Activated CD4-positive, alpha-beta T cell treated with anti-CD3 and anti-CD28 coated beads, Interleukin-2, amount 10 ng/mL, durations not matched to agents 7 days and 5 days (primary cell): ENCODE measurements at places on chromosomes 3 and 15. TPM values are rescaled to one million over a fixed set of nuclear protein-coding genes. Genes with fewer than 3 reads are reported as not detected.
A peak's percentile ranks its signal among the peaks of the same experiment; 100 is the strongest.

DNA sequence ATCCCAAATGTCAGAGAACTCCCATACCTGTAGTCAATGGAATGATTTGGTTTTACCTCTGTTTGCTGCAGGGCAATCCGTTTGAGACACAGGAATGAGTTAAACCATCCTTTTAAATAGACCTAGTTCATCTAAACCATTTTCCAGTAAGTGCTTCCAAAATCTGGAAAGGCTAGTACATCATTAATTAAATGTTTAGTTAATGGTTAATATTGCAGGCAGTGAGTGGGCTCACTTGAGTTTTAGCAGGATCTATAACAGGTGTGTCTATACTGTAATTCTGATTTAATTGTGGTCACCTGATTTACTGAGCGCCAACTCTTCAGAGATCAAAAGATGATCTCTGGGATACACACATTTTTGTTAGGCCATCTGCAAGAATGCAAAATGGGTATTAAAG is 353.9 kb upstream of the ROPN1 start:
- H3K27ac ChIP-seq, result no peak overlapping the region
- H3K27me3 ChIP-seq, result peaks cover 8% of the 10 kb centered on the region
- no peak for DNase-seq
- H3K4me3 ChIP-seq, result no peak overlapping the region
- no peaks in the 10 kb centered on the region for H3K4me1 ChIP-seq

- H3K27me3 ChIP-seq, result no peaks in the 10 kb centered on the region
- no peak overlapping the region for H3K4me3 ChIP-seq
- peaks cover 5% of the 10 kb centered on the region for H3K4me1 ChIP-seq
- no peaks in the 10 kb centered on the region for H3K36me3 ChIP-seq
- DNase-seq, result no peak
These were observed 158.3 kb upstream of the CGNL1 start for GRCh38 chr15:57217778-57218598.

DNA sequence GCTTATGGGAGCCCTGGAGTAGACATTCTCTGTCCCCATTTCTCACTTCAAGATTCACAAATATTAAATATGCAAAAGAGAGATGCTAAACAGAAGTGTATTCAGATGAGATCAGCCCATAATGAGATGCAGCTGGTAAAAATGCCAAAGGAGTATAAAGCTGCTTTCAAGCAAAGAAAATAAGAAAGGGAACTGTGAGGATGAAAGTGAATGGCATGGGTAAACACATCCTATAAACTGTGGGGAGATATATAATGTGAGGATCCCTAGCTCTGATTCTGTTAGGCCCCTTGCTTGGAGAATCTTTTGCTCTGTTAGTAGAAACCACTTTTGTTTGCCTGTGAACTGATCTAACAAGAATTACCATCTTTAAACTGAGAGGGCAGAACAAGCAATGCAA is 396.6 kb downstream of the SOX2 start:
- no peaks in the 10 kb centered on the region for H3K36me3 ChIP-seq
- no peaks in the 10 kb centered on the region for H3K27me3 ChIP-seq
- no peaks in the 10 kb centered on the region for H3K4me1 ChIP-seq
- H3K4me3 ChIP-seq, result no peak overlapping the region
- DNase-seq, result no peak

DNA sequence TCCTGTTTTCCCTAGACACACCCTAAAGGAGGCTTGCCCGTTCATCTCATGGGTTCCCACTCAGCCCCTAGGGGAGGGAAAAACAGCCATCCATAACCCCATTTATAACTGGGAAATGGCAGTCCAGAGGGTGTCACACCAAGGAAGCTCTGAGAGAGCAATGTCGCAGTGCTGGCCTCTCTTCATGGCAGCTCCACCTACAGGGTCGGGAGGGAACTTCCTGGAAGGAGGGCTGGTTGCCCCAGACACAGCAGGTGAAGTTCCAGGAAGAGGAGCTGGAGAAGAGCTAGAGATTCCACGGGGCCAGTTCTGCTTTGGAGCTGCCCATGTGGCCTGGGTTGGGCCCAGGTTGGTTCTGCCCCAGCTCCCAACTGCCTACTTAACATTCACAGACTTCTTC is 22.3 kb upstream of the LINGO1 start:
- H3K4me3 ChIP-seq, result no peak overlapping the region
- no peak for DNase-seq
- no peaks in the 10 kb centered on the region for H3K4me1 ChIP-seq
- H3K36me3 ChIP-seq, result no peaks in the 10 kb centered on the region

- H3K27me3 ChIP-seq, result peaks cover 28% of the 10 kb centered on the region
- H3K36me3 ChIP-seq, result no peaks in the 10 kb centered on the region
- no peak for DNase-seq
- no peaks in the 10 kb centered on the region for H3K4me1 ChIP-seq
- H3K4me3 ChIP-seq, result no peak overlapping the region
These were observed 17.2 kb downstream of the ALPK3 start for GRCh38 chr15:84834229-84834955.

- DNase-seq, result peak; percentile 41
- peaks cover 1% of the 10 kb centered on the region for H3K27me3 ChIP-seq
- no peak overlapping the region for H3K27ac ChIP-seq
- no peaks in the 10 kb centered on the region for H3K4me1 ChIP-seq
These were observed 281.9 kb upstream of the ONECUT1 start for GRCh38 chr15:53072077-53072476.

GRCh38 chr3:119759962-119760361 is 21.9 kb upstream of the NR1I2 start:
- no peak overlapping the region for H3K27ac ChIP-seq
- H3K36me3 ChIP-seq, result no peaks in the 10 kb centered on the region
- peaks cover 48% of the 10 kb centered on the region for H3K27me3 ChIP-seq
- DNase-seq, result no peak

- no peak for DNase-seq
- H3K4me3 ChIP-seq, result no peak overlapping the region
- no peaks in the 10 kb centered on the region for H3K4me1 ChIP-seq
- H3K27ac ChIP-seq, result no peak overlapping the region
- H3K36me3 ChIP-seq, result no peaks in the 10 kb centered on the region
These were observed 63.3 kb downstream of the RPLP1 start for GRCh38 chr15:69515926-69516325.

DNA sequence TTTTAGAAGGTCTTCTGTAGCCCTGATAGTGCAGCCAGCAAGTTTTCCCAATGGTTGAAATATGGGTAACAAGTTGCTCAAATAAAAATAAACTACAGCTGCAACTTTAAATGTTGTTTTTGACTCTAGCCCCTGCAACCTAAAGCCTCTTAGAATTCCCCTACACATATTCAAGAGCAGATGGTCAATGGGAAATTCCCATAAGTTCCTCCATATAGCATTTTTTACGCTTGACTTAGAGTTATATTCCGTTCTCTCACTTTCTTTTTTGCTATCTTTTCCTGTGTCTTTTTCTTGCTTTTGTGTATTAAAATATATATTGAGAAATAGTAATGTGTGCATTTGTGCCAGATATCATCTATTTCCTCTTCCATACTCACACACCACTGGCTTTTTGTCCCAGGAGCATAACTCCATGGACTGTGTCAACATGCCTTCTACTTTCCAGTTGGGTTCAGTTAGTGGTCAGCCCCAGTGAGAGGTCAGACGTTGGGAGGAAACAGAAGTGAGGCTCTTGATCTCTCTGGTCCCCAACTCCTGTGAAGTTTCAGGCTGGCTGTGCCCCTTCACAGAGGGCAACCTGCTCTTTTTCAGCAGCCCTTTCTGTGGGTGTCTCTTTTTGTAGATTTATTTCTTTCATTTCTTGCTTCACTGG is 63.3 kb upstream of the TP63 start:
- H3K27me3 ChIP-seq, result no peaks in the 10 kb centered on the region
- DNase-seq, result no peak
- no peak overlapping the region for H3K27ac ChIP-seq
- H3K4me3 ChIP-seq, result no peak overlapping the region
- H3K36me3 ChIP-seq, result no peaks in the 10 kb centered on the region
- peaks cover 26% of the 10 kb centered on the region for H3K4me1 ChIP-seq

GRCh38 chr3:41167722-41168497 is 31.4 kb upstream of the CTNNB1 start:
- H3K4me1 ChIP-seq, result peaks cover 11% of the 10 kb centered on the region
- no peak overlapping the region for H3K27ac ChIP-seq
- peaks cover 7% of the 10 kb centered on the region for H3K27me3 ChIP-seq
- no peak overlapping the region for H3K4me3 ChIP-seq
- no peaks in the 10 kb centered on the region for H3K36me3 ChIP-seq

DNA sequence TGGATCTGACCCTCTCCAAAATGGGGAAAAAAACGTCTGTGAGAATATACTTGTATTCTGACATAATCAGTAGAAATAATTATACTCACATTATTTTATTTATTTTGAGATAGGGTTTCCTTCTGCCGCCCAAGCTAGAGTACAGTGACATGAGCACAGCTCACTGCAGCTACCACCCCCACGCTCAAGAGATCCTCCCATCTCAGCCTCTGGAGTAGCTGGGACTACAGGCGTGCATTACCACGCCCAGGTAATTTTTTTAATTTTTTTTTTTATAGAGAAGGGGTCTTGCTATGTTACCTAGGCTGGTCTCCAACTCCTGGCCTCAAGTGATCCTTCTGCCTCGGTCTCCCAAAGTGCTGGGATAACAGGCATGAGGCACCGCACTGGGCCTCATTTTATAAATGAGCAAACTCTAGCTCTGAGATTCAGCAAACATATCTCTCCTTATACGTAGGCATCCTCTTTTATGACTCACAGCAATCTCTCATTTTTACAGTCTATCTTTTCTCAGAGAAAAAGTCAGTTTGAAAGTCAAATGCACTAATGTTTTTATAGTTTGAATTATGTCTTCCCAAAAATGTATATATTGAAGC is 989 bp upstream of the VGLL3 start:
- no peak for DNase-seq
- no peaks in the 10 kb centered on the region for H3K4me1 ChIP-seq
- H3K27me3 ChIP-seq, result peaks cover 32% of the 10 kb centered on the region
- no peak overlapping the region for H3K4me3 ChIP-seq

GRCh38 chr3:167450195-167450594 is 23.6 kb downstream of the SERPINI2 start:
- H3K27me3 ChIP-seq, result no peaks in the 10 kb centered on the region
- no peak overlapping the region for H3K27ac ChIP-seq
- DNase-seq, result no peak
- no peaks in the 10 kb centered on the region for H3K4me1 ChIP-seq

DNA sequence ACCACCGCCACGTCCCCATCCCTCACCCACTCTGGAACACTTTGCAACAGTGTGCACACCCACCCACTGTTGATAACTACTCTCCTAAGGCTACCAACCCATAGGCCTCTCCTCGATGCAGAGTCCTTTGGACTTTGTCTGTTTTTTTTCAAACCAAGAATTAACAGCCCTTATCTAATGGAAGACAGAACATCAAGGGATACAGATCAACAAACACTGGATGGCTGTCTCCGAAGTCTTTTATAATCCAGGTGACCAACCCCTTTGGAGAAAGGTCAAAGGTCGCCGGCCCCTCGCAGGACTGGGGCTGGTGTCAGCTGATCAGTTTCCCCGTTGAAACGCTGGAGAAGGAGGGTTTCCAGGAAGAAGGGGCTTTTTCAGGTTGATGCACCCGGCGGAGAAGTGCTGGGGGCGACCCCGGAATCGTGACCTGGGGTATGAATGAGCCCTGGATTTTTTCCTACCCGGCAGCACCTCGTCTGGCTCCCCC is 532 bp downstream of the B4GALT4 start:
- peak overlapping the region; percentile 95 for H3K27ac ChIP-seq
- peak; percentile 33 for DNase-seq
- H3K4me3 ChIP-seq, result peak overlapping the region; percentile 86
- no peaks in the 10 kb centered on the region for H3K27me3 ChIP-seq
- peaks cover 22% of the 10 kb centered on the region for H3K36me3 ChIP-seq

DNA sequence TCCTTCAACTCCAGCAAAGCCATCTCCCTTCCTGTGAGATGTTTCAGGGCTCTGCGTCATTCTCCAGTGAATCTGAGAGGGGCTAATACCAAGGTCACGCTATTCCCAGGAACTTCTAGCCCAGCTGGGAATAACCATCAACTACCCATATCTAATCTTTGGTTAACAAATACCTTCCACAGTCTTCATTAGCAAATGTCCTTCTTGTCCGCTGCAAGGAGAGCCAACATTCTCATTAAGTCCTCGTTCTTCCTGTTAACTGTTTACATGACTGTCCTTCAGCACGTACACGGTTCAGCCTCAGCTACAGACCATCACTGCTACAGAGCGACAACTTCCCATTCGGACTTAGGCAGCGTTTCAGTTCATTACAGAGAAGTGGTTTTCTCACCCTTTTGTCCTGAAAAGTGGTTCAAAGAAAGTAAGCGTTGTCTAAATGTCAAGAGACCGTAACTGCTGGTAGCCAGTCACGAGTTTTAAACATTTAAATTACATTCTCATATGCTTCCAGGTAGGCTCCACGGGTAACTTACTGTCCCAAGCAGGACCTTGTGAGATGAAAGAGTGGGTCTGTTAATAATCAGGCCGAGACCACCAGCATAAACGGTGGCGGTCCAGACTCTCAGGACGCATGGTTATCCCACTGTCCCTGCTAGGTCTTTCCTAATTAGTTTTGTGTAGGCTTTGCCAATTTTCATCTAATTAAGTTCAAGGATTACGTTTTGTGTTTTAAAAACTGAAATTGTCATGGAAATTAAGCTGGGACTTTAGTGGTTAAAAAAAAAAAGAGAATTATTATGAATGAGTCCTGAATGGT is 63.8 kb downstream of the CHSY1 start:
- H3K27ac ChIP-seq, result peak overlapping the region; percentile 82
- peaks cover 22% of the 10 kb centered on the region for H3K36me3 ChIP-seq
- peaks cover 65% of the 10 kb centered on the region for H3K4me1 ChIP-seq
- DNase-seq, result no peak
- no peak overlapping the region for H3K4me3 ChIP-seq

DNA sequence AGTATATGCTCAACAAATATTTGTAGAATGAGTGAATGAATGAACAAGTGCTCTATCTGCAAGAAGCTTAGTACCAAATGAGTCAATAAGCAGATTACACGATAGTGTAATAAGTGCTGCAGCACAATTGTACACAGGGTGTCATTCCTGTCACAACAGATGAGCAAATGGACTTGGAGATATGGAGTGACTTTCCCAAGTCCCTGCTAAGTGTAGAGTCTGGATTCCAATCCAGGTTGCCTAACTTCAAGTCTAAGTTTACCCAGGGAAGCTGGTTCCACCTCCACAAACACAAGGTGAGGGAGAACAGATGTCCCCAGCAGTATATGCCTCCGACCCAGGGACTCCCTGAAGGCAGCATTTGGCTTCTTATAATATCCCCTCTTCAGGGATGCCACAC is 77.7 kb upstream of the RAD18 start:
- no peak for DNase-seq
- H3K36me3 ChIP-seq, result no peaks in the 10 kb centered on the region
- H3K4me3 ChIP-seq, result no peak overlapping the region
- no peaks in the 10 kb centered on the region for H3K27me3 ChIP-seq

DNA sequence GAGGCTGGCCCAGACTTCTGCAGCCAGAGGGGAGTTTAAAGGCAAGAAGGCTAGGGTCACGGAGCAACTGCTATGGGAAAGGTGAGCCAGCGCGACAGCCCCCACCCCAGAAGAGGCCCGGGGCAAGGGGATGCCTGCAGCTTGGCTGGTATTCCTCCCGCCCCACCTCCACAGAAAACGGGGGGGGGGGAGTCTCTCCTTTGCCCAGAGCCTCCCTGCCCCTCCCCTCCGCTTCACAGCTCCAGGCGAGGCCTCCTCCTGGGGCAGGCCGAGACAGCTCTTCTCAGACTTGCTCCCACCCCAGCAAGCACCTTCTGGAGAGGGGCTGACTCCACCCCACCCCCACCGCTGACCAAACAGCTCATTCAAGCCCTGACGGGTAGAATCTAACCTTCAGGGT is 13.4 kb downstream of the ANP32A start:
- no peak overlapping the region for H3K4me3 ChIP-seq
- peaks cover 21% of the 10 kb centered on the region for H3K36me3 ChIP-seq
- no peaks in the 10 kb centered on the region for H3K27me3 ChIP-seq
- H3K4me1 ChIP-seq, result peaks cover 64% of the 10 kb centered on the region

The TM4SF18 gene
- total RNA-seq, result not detected

The C2CD4A gene
- total RNA-seq, result not detected

The NOX5 gene
- not detected for total RNA-seq

The KLF15 gene
- total RNA-seq, result not detected

The LMOD3 gene
- total RNA-seq, result not detected
